ENCODE measurements at places on chromosomes 11 and 22. TPM values are rescaled to one million over a fixed set of nuclear protein-coding genes. Genes with fewer than 3 reads are reported as not detected.
A peak's percentile ranks its signal among the peaks of the same experiment; 100 is the strongest.

The PARVG gene
- total RNA-seq, result 34.5 TPM

DNA sequence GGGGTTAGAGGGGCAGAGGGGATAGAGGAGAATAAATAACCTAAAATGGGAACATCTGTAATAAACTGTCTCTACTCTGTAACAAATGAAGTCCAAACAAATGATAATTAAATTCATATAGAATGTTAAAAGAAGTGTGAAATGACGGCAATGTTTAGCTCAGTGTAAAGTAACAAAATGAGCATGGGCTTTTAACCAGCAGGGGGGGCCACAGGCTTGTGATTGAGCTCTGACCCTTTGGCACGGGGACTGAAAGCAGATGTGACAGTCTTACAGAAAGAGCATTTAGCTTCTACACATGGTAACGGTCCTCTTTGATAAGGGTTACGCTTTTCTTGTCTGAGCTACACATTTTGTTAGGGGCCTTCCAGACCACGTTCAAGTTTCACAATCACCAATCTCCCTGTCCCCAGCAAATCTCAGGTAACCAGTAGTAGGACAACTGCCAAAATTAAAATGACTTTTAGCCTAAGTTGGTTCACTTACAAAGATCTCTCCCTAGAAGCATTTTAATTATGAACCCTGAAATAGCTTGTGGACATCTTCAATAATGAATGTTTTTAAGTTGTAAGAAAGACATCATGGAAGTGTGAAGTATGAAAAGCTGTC is 262.5 kb downstream of the DCDC1 start:
- no peak overlapping the region for H3K27ac ChIP-seq
- no peaks in the 10 kb centered on the region for H3K36me3 ChIP-seq
- no peaks in the 10 kb centered on the region for H3K4me1 ChIP-seq
- peak; percentile 38 for DNase-seq
- no peak overlapping the region for H3K4me3 ChIP-seq

GRCh38 chr22:46900549-46900948 is 138.1 kb downstream of the TBC1D22A start:
- no peak overlapping the region for H3K27ac ChIP-seq
- DNase-seq, result no peak
- H3K27me3 ChIP-seq, result no peaks in the 10 kb centered on the region

DNA sequence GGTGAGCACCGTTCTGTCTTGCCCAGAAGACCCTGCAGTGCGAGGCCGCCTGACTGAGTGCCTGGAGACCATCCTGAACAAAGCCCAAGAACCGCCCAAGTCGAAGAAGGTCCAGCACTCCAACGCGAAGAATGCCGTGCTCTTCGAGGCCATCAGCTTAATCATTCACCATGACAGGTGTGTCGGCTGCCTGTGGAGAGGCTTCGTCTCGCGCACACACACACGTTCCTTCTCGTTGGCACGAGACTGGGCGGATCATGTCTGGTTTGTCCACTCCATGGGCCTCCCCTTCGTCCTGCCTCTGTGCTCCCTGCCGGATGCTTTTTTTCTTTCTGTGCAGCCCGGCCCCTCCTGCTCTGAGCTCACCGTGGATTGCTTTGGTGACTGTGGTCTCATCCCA is 51.1 kb downstream of the MUC6 start:
- peak; percentile 32 for DNase-seq
- no peaks in the 10 kb centered on the region for H3K27me3 ChIP-seq
- peaks cover 36% of the 10 kb centered on the region for H3K36me3 ChIP-seq
- H3K4me1 ChIP-seq, result no peaks in the 10 kb centered on the region

- no peak overlapping the region for H3K4me3 ChIP-seq
- H3K4me1 ChIP-seq, result no peaks in the 10 kb centered on the region
- H3K36me3 ChIP-seq, result no peaks in the 10 kb centered on the region
- H3K27me3 ChIP-seq, result no peaks in the 10 kb centered on the region
Observed at GRCh38 chr11:88310246-88310645, 27.3 kb downstream of the CTSC start.

- no peak overlapping the region for H3K27ac ChIP-seq
- peaks cover 13% of the 10 kb centered on the region for H3K4me1 ChIP-seq
- DNase-seq, result no peak
- H3K4me3 ChIP-seq, result no peak overlapping the region
- H3K36me3 ChIP-seq, result no peaks in the 10 kb centered on the region
Observed at GRCh38 chr22:31120230-31120629, 2.5 kb upstream of the INPP5J start.

GRCh38 chr22:44024288-44024921 is at the start of gene PARVB:
TSS of gene PARVB (plus strand) at chr22:44024302. CDS start at chr22:44024340, 38 bp downstream.
- H3K27ac ChIP-seq, result peak within 1 kb of the TSS; percentile 82
- H3K36me3 ChIP-seq, result no peaks in the 10 kb centered on the region
- DNase-seq, result peak; percentile 17
- peaks cover 10% of the 10 kb centered on the region for H3K27me3 ChIP-seq
- peaks cover 17% of the 10 kb centered on the region for H3K4me1 ChIP-seq

- no peaks in the 10 kb centered on the region for H3K36me3 ChIP-seq
- no peak overlapping the region for H3K4me3 ChIP-seq
- H3K4me1 ChIP-seq, result peaks cover 35% of the 10 kb centered on the region
- H3K27ac ChIP-seq, result peak overlapping the region; percentile 77
- no peaks in the 10 kb centered on the region for H3K27me3 ChIP-seq
Observed at GRCh38 chr11:74444173-74444826, 23.0 kb downstream of the KCNE3 start.

DNA sequence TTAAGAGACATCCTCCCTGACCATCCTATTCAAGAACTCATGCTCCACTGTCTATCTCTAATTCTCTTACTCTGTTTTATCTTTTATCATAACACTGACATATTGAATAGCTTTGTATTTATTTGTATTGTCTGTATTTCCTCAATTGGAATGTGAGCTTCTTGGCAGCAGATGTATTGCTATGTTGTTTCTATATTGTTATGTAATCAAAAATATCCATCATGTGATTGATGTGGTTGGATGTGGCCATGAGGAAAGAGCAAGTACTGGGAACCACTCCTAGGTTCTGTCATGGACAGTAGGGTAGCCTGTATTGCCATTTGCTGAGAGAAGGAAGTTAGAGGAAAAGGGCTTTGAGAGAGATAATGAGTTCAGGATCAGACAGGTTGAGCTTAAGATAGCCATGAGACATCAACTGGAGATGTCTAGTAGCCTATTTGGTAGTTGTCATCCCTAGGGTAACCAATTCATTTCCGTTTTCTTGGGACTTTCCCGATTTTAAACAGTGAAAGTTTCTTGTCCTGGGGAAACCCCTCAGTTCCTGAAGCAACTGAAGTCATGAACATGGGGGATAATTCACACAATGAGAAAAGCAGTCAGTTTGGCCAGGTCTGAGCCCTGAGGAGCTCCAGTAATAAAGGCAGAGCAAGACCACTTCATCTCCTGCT is 404.5 kb downstream of the INSC start:
- no peak for DNase-seq
- no peak overlapping the region for H3K27ac ChIP-seq
- H3K4me3 ChIP-seq, result no peak overlapping the region
- no peaks in the 10 kb centered on the region for H3K4me1 ChIP-seq
- H3K36me3 ChIP-seq, result no peaks in the 10 kb centered on the region
- H3K27me3 ChIP-seq, result no peaks in the 10 kb centered on the region

DNA sequence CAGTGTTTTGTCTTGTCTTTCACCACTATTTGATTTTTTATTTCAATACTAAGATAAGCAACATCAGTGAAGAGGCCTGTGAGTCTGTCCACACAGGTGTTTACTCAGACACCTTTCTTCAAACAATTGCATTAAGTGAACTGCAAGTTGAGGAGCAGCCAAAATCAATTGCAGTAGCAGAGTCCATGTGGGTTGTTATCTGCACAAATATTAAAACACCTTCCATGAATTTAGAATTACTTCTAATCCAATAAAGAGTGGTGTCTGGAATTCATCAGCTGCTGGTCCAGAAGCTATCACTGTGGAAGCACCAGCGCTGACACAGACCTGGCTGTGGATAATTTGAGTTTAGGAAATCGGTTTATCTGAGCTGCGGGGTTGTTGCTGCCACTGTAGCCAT is 83.5 kb upstream of the FAT3 start:
- H3K36me3 ChIP-seq, result no peaks in the 10 kb centered on the region
- no peaks in the 10 kb centered on the region for H3K27me3 ChIP-seq
- no peak for DNase-seq

DNA sequence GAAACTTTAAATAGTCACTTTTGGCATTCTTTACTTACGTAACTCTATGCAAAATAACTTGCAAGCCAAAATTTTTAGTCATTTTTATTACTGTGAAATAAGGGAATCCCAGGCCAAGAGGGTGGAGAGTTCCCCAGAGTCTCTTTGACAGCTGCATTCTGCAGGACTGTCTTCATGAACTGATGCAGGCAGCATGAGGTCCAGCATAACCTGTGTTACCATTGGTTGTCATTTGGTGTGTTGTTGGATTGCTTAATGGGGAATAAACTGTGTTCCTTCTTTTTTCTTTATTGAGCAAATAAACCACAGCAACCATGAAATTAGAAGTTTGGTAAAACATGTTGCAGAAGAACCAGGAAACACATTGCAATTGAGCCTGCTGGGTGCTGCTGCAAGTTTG is 24.6 kb downstream of the MMP27 start:
- no peak for DNase-seq
- H3K27me3 ChIP-seq, result no peaks in the 10 kb centered on the region
- H3K36me3 ChIP-seq, result no peaks in the 10 kb centered on the region
- H3K27ac ChIP-seq, result no peak overlapping the region
- no peaks in the 10 kb centered on the region for H3K4me1 ChIP-seq

The SULT4A1 gene
- total RNA-seq, result 0.68 TPM

The CASP12 gene
- total RNA-seq, result 1.9 TPM

DNA sequence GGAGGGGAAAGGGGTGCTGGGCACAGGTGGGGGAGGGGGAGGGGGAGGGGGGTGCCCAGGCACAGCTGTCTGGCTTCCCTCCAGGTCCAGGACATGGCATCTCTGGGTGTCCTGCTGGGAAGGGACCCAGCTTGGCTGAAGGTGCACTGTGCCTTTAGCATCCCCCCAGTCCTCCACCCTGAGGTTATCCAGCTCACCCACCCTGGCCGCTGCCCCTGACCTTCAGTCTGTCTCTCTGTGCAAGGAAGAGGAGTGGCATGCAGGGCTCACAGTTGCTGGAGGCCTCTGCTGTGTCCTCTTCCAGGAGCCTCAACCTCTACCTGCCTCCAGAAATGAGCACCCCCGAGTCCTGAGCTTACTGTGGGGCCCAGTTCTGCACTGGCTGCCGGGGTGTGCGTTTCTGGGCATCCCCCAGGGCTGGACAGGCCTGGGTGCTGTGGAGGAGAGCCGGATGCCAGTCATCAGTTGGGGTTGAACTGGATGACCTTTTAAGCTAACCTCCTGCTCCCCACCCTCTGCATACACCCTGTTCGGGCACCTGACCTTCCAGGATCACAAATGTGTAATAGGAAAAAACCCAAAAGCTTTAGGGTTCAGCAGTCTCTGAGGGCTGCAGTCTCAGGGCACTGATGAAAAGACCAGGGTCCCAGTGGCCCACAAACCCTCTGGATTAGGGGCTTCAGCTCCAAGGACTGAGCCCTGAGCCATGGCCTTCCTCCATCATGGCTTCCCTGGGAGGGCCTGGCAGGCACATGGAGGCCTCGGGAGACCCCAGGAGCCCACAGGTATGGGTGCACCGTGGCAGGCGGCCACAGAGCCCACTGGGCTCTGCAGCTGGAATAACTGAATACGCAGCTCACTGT is 9.6 kb upstream of the CTSD start:
- H3K4me1 ChIP-seq, result peaks cover 12% of the 10 kb centered on the region
- H3K27me3 ChIP-seq, result no peaks in the 10 kb centered on the region
- no peaks in the 10 kb centered on the region for H3K36me3 ChIP-seq
- H3K4me3 ChIP-seq, result no peak overlapping the region
- no peak overlapping the region for H3K27ac ChIP-seq
- DNase-seq, result peak; percentile 9
